ENCODE measurements at places on chromosomes 2 and 18.

DNA sequence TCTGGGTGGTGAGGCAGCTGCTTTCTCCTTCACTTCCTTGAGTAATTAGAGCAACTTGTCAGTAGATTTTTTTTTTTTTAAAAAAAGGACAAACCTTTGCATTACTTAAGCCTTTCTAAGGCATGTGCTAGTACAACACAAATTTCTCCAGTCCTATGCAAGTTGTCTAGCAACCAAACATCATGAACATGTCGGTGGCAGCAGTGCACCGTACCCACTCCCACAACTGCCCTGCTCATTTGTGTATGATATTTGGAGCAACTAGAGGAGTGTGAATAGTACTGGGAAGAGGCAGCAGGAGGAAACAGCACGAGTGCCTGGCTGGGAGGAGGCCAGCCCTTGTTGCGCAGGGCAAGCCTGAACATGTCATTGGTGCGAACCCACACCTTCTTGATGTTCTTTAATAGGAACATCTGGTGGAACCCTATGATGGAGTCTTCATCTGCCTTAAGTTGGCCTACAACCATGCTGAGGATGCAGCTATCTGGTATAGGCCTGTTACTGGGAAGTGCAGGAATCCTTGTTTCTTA lies 238.3 kb downstream of the TDRD15 start:
- DNase-seq, result peak; percentile 64

GRCh38 chr2:7430869-7431641 lies 513.8 kb downstream of the RNF144A start:
- no peak for DNase-seq

GRCh38 chr2:163198007-163198406 lies 359.4 kb upstream of the KCNH7 start:
- peak; percentile 19 for DNase-seq

- DNase-seq, result peak; percentile 38
Observed at GRCh38 chr2:213065583-213066442, 85.6 kb downstream of the IKZF2 start.

GRCh38 chr2:180187611-180188010 lies 180.5 kb upstream of the CWC22 start:
- no peak for DNase-seq

GRCh38 chr2:31414601-31415241 lies at the start of gene XDH:
TSS of gene XDH (minus strand) at chr2:31414742. CDS start at chr2:31414666, 76 bp downstream.
- peak; percentile 95 for DNase-seq

DNA sequence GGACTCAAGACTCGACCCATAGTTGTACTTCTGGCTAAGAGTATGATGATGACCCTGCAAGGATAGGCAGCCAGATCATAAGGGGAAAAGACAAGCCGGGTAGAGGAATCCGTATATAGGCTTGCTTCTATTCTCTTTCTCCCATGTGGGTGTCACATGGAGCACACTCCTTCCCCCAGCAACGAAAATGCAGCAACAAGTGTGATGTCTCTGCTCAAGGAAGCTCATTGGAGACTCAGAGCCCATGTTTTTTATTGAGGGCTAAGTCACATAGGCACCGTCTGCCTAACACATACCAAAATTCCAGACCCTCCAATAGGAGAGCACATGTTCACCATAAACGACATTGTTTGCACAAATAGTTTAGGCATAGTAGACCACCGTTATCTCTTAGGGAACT lies 6.3 kb downstream of the ZNF2 start:
- DNase-seq, result no peak
